ENCODE measurements at places on chromosomes 3 and 15.
A peak's percentile ranks its signal among the peaks of the same experiment; 100 is the strongest.

DNA sequence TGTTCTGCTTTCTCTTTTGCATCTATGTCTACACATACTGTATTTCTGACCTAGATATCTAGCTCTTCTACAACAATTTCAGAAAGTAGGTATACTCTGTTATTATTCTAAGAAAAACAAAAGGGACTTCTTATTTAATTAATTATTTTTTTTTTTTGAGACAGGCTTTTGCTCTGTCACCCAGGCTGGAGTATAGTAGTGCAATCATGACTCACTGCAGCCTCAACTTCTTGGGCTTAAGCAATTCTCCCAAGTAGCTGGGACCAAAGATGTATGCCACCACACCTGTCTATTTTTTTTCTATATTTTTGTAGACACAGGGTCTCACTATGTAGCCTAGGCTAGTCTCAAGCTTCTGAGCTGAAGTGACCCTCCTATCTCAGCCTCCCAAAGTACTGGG lies 130.6 kb downstream of the MBNL1 start:
- no peak for DNase-seq

DNA sequence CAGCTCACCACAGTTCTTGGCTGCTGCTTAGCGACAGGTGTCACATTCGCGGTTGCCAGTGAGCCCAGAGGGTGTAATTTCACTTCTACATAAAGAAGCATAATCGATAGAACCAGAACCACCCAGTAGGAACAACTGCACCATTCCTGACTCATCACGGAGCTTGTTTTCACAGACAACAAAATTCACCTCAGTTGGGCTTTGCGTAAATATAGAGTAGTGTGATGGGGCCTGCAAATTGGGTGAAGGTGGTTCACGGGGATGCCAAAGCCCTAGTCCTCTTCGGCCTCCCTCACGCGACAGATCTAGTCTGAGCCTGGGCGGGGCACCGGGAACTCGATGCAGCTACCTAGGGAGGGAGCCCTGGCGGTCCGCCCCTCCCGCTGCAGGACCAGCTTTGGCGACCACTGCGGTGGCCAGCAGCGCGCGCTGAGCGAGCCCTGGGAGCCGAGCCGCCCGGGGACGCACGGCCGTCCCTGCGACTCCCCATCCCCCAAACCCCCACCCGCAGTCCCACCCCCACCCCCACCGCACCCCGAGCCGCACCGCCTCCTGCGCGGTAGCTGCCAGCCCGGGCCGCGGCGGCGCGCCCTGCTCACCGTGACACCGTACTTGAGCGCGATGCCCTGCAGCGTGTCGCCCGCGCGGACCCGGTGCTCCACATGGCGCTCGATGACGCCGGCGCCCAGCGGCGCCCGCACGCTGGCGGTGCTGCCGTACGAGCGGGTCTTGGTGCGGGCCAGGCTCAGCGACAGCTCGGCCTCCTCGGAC lies 519 bp downstream of the LYSMD2 start:
- no peak for DNase-seq

- DNase-seq: no peak
Measured at GRCh38 chr3:111592143-111592542, 3.0 kb downstream of the ZBED2 start.

DNA sequence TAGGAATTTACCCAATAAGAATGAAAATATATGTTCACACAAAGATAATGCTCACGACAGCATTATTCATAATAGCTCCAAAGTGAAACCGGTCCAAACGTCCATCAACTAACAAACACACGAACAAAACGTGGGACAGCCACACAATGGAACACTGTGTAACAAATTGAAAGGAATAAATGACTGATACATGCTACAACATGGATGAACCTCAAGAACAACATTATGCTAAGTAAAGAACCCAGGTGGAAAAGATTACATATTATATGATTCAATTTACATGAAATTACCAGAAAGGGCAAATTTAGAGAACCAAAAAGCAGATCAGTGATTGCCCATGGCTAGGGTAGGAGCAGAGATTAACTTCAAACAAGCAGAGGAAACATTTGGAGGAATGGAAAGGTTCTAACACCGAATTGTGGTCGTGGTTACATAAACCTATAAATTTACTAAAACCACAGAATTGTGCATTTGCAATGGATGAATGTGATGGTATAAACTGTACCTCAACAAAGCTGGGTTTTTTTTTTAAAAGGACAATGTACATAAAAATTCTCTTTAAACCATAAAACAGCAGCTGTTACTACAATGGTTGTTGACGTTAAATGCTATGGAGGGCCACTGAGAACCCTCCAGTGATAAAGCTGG lies 76.3 kb downstream of the XXYLT1 start:
- no peak for DNase-seq

- no peak for DNase-seq
Measured at GRCh38 chr3:159914426-159914825, 74.2 kb upstream of the IL12A start.

DNA sequence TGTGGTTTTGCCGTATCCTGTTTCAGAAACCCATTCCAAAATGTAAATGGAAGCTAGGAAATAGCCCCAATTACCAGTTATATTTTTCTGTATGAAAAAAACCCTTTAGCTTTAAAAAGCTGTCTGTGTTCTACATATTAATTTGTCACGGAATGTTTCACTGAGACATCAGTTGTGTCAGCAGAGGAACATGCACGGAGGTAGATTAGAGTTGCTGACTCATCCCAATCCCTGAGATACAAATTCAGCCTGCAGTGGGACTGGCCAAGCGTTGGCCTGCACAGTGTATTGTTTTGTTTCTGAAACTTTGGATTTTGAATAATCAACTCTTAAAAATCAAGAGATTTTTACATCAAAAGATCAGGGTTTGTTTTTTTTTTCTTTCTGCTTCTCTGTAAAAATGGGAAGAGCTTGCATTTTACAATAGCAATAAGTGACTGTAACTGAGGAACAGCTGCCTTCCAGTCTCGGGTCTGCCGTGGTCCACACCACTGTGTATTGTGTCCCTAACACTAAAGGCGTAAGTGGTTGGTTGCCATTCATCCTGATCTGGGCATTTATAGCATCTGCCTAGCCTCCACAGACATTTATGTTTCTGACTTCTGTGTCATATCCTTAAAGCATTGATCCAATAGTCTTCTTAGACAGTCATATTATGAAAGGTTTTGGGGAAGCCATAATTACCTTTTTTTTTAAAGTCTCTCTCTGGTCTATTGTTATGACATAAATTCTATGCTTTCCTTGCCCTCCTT lies 218.1 kb downstream of the ADAMTSL3 start:
- no peak for DNase-seq

- DNase-seq: no peak
Measured at GRCh38 chr15:78018946-78019644, 58.4 kb downstream of the TBC1D2B start.

DNA sequence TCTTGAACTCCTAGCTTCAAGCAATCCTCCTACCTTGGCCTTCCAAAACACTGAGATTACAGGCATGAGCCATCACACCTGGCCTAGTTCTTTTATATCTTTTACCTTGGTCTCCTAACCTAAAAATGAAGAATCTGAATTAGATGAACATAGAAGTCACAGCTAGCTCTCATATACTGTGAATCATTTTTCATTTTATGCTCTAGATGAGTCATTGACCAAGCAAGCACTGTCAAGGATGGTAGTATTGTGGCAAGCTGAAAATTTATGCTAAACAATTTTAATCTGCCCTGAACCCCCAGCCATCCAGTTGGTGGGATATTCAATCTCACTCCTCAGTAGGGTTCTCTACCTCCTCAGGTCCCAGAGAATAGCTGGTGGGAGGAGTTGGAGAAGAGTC lies 48.3 kb upstream of the DNAJC13 start:
- DNase-seq: no peak

DNA sequence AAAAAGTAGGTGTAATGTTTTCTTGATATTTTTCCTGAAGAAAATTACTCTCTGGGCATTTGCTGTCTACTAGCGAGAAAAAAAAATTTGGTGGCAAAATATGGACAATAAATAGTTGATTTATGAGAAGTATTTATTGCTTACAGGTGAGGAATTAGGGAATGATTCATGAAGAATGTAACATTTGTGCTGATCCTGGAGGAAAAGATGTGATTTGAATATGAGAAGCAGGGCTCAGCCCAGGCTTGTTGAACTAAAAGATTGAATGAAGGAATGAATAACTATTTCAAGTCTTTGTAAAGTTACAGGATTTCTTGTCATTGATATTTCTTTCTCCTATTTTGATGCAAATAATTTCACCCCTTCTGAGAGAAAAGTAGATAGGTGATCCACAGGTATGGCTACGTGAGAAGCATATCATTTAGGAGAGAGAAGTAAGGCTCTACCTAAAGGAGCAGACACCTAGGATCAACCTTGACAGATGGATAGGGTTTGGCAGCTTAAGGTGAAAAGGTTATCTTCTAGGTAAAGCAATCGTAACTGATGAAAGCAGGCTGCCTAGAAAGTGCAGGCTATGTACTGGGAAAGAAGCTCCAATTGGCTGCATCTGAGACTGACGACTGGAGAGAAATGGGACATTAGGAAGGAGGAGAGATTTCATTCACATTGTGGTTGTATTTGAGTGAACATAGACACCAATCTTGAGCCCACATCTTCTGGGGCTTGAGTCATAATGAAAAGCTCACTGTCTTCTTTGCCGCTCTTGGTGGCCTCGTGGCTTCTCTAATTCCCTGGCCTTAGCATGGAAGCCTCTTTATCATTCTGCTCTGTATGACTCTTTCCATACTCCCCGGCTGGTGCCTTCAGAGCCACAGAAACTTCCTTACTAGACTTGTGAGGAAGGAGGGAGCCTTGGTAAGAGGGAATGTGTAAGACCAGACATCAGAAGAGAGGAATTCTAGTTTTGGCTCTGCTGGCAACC lies 106.5 kb downstream of the P3H2 start:
- DNase-seq: no peak

- DNase-seq: peak; percentile 49
Measured at GRCh38 chr15:89116404-89116803, 28.1 kb downstream of the ABHD2 start.

DNA sequence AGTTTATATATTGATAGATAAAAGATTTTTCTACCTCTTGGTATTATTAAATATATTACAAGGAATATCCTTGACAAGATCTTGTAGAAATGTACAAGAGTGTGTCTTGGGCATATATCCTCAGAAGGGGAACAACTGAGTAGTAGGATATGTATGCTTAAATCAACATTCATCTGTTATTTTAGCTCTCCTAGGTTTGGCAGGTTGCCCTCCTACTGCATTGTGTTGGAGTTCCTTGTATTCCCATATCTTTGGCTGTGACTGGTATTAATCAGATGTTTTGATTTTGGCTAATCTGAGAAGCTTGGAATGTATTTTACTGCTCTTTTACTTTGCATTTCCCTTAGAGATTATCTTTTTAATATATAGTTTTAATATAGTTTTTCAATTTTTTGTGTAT lies 4.6 kb downstream of the MYRIP start:
- no peak for DNase-seq

GRCh38 chr3:27681249-27681748 lies 40.8 kb downstream of the EOMES start:
- DNase-seq: no peak

- DNase-seq: no peak
Measured at GRCh38 chr3:132553826-132554225, 43.2 kb upstream of the ACKR4 start.

DNA sequence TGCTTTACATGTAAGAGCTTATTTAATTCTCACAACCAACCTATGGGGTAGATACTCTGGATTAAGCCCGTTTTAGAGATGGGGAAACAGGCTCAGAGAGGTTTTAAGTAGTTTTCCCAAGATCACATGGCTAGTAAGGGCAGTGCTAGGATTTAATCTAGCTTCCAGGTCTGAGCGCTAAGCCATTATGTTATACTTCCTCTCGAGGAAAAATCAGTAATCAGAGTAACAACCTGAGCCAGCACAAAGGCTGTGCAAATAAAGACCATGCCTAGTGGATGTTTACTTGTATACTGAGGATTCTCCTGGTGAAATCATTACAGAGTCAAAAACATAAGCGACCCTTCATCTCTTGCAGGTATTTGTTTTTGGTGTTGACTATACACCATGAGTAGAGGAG lies 9.0 kb downstream of the FSTL1 start:
- DNase-seq: no peak

- DNase-seq: no peak
Measured at GRCh38 chr3:160006282-160007163, 17.9 kb downstream of the IL12A start.

GRCh38 chr3:53286727-53287126 lies 30.9 kb upstream of the TKT start:
- no peak for DNase-seq

DNA sequence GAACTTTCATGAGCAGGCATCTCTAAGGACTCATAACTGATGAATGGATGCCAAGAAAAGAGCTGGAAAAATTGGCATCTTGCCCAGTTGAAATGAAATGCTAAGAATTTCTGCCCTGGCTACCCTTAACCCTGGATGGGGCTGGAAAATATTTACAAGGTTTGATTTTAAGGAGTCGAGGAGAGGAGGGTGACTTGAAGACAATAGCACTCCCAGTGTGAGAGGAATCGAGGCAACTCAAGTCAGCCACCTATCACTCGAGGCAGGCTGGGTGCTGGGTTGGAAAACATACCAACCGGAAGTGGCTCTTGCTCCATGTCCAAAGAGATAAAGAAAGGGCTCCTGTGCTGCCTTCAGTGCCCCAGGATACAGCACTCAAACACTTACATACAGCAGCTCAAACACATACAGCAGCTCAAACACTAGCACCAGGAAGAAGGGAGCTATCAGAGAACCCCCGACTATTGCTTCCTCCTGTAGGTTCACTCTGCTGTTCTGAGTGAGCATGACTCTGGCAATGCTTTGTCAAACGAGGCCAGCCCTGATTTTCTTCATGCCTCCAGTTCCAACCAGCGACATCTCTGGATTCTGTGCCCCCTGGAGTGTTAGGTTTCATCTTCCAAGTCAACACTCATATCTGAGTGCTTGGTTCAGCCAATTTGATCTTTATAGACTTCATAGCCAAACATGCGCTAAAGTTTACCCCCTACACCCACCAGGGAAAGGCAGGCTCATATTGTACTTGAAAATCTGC lies 4.9 kb downstream of the PRICKLE2 start:
- no peak for DNase-seq

DNA sequence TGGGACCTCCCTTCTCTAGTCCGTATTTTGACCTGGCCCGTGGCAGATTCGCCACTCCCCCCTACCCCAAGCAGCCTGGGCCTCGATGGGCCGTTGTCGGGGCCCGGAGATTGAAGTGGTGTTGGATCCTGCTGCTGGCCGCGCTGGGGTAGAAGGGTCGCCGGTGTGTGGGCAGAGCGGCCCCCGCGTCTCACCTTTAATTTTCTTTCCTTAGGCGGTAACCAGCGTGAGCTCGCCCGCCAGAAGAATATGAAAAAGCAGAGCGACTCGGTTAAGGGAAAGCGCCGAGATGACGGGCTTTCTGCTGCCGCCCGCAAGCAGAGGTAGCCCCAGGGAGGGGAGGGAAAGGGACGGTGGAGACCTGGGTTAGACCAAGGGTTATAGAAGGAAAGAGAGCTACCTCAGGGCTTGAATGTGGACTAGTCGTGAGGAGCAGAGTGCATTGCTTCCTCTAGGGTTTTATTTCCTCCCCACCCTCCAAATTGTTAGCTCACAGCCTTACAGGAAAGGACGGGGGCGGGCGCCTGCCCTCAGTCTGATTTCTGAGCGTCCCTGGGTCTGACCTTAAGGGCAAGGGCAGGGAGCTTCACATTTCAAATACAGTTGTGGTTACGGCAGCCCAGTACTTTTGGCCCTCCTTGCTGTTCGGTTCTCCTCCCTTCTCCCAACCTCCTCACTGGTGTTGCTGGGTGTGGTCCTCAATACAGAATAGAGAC lies 799 bp downstream of the SERF2 start:
- no peak for DNase-seq

All from NCI-H1417 treated with DMSO at 0.1 percent for 48 hours (cell line).